ENCODE measurements at places on chromosomes 5 and 9.

GRCh38 chr9:27151693-27152404 is 42.8 kb downstream of the TEK start:
- no peak for DNase-seq

DNA sequence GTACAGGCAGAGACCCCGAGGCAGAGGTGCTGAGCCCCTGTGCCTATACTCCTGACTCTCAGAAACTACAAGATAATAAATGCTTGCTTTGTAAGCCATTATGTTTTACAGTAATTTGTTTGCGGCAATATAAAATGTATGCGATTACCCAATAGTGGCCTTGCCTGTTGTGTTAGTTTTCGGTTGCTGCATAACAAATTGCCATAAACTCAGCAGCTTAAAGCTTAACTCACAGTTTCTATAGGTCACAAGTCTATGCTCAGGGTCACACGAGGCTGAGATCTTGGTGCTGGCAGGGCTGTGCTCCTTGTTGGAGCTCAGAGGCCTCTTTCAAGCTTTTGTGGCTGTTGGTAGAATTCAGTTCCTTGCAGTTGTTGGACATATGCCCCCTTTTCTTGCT is 114.8 kb downstream of the COL23A1 start:
- no peak for DNase-seq

- DNase-seq = no peak
Measured at GRCh38 chr5:127290946-127291693, 524 bp downstream of the MEGF10 start.

- DNase-seq = no peak
Measured at GRCh38 chr5:10676946-10677345, 84.1 kb downstream of the DAP start.

DNA sequence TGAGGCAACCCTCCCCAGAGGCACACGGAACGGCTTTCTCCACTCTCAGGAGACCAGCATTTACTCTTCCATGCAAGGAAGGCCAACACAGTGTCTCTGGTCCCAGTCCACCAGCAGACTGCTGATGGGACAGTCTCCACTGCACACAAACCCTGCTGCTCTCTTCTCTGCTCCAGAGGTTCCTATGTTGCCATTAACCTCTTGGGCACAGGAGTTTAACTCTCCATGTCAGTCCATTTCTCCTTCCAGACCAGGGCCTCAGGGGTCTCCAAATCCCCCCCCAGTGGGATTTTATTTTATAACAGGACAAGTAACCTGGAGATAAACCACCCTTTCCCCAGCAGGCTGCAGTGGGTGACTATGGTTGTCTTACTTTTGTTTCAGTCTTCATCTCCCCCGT is 452.5 kb downstream of the GADD45G start:
- no peak for DNase-seq

Data from CD4-positive, alpha-beta T cell treated with Interleukin-1 beta for 1 hour (primary cell).